A549 (cell line): ENCODE measurements at places on chromosomes 11 and 22.

- DNase-seq, result no peak
Measured at GRCh38 chr11:111949519-111950426, 12.6 kb downstream of the DIXDC1 start.

DNA sequence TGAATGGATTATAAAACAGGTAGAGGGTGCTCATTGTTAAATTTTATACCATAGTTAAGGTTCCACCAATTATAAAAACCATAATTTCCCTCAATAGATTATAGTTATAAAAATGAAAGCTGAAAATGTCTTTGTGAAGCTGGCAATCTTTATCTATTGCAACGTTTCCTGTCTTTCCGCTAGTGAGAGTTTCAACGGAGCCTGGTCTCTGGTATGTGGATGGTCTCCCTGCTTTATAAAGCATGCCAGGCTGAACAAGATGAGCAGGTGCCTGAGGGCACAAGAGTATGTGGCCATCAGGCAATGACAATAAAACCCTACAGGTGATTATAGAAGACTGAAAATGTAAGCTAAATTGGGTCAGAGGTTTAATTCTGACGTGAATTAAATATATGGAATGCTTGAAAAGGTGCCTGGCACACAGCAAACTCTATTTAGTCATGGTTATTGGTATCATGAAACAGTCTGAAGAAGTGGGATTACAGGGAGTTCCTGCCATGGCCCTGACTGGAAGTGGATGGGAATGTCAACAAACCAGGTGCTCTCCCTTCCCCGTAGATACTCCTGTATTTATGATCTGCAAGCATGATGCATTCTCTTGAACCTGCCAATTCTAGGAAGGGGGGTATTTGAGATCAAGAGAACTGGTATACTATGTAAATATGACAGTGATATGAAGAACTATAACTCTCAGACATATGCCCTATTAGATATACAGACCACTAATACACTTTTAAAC is 115.7 kb downstream of the ENTHD1 start:
- no peak for DNase-seq

DNA sequence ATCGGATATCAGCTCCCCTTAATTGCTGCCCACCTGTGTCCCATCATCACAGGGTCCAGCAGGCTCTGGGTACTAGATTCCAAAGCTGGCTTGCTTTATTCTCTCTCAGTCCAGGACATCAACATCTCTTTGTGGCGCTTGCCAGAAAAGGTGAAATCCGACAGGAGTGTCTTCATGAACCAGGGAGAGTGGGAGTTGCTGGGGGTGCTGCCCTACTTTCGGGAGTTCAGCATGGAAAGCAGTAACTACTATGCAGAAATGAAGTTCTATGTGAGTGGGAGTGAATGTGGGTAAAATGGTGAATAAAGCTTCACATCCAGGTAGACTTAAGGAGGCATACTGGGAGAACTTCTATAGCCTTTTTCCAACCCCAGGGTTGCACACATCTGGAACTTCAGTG is 11.0 kb downstream of the HTR3A start:
- DNase-seq, result no peak

DNA sequence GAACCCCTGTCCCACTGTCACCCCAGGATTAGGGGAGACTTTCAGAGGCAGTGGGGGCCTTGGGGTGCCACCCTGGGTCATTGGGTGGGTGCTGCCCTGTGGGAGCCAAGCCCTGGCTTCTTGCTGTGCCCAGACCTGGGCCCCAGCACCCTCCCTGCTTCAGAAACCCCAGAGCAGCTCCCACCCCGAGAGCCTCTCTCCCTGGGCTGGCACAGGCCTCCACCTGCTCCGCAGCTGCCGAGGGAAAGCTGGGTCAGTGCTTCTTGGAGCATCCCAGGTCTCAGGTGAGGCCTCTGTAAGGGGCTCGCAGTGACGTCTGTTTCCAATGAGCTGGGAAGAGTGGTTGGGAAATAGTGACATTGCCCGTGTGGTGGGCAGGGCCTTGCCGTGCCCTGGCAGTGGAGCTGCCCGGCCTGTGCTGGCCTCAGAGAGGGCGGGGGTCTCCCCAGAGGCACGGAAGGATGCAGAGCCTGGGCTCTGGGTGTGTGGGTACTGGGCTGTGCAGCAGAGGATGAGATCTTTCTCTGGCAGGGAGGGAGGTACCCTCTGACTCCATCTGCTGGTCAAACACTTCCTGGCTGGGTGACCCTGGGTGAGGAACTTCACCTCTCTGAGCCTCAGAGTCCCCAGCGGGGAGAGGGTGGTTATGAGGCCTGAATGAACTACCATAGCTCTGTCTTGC is 23.0 kb downstream of the C22orf23 start:
- peak; percentile 28 for DNase-seq

DNA sequence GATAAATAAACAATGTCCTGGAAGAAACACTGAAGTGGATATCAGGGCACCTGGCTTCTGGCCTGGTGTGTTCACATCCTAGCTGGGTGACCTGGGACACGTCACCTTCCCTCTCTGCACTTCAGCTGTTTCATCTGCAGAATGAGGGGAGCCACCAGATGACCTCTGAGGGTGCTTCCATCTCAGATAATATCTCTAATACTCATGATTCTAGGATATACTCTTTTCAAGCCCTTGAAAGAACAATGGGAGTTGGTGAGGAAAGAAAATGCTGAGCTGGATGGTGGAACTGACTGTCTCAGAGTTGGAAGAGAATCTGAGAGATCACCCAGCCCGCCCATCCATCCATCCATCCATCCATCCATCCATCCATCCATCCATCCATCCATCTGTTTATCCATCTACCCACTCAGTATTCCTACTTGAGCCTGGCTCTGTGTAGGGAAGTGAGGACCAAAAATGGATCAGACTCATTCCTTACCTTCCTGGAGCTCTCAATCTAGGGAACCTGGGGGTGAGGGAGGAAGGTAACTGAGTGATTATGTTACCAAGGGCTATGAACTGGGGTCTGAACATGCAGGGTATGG is 28.2 kb upstream of the LIPT2 start:
- no peak for DNase-seq

DNA sequence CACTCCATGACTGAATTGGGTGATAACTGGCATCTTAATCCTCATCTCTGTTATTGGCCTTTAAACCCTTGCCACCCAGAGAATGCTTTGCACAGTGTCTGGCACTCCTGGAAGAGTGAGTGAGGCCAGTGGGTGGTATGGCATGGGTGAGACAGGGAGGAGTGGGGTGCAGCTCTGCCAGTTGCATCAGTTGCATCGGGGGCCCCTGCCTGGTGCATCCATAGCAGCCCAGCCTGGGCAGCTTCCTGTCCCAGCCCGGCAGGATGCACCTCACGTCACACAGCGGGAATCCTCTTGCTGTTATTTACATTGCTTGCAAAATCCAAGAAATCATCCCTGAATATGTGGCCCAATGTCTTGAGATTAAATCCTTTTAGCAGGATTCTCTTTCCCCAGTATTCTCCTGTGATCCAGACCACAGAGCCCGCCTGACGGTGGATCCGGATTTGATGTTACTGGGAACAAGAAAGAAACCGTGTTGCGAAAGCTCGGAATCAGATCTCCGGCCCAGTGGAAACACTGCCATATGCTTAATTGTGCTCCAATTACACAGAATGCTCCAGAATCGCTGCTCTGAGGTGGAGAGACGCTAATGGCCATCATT is 37.6 kb upstream of the MN1 start:
- DNase-seq, result no peak

DNA sequence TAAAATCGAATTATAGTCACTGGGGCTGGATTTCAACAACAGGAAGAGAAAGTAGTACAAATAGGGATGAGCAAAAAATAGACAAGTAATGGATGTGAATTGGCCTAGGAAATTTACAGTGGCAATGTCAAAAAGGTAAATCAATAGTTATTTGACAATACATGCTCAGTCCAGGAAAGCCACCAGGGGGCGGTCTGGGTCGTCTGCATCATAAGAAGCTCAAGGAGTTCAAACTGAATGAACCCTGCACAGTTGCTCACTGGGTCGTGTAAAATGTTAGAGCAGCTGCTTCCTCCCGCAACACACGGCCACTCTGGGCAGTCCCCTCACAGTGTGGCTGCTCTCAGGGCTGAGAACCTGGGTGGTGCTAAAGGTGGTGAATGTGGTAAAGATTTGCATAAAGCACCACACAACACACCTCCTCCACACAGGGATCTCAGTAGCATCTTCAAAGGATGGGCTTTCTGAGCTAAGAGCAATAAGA is 85.9 kb downstream of the ZNF280B start:
- DNase-seq, result peak; percentile 63

DNA sequence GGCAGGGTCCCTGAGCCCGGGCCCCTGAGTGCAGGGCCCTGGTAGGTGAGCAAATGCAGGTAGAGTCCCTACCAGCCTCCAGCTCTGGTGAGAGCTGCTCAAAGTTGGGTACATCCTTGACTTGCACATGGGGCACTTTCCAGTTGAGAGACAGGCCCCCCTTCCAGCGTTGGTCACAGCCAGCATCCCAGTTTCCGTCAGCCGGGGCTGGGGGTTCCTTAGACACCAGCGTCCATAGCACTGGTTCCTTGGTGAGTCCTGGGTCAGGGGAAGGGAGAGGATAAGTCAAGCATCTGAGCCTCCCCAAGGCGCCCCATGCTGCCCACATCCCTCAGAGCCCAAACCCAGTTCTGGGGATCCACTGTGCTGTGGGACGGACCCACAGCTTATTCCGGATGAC is 5.6 kb downstream of the PNPLA5 start:
- DNase-seq, result no peak

GRCh38 chr11:61800331-61801281 is 7.9 kb downstream of the FEN1 start:
- DNase-seq, result no peak

DNA sequence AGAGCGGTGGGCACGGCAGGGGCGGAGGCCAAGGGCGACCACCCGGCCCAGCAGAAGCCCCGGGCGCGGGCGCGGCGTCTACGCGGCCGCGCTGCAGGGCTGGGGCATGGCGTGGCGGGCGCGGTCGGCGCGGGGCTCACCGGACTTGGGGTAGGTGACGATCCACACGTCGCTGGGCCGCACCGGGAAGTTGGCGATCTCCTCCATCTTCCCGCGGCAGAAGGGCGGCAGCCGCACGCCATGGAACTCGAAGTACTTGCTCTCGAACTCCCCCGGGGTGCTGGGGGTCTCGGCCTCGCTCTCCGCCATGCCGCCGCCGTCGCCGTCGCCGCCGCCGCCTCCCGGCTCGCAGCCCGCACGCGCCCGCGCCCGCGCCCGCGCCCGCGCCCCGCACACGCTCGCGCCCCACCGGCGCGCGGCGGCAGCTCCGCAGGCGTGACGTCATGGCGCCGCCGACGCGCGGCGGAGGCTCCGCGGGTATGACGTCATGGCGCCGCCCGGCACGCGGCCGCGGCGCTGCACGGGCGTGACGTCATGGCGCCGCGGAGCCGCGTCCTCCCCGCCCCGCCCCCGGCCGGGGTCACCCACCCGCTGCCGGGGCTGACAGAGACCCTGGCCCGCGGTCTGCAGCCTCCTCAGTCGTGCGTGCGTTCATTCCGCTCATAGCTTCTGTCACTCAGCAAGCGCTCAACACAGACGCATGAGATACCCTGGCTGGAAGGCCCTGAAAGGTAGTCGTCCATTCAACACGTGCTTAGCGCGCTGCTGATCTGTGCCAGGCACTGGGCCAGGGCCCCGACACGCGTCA is at the start of gene SULT4A1:
SULT4A1 (minus strand) TSS at position 440 of the 808 bp plus-strand sequence; CDS start at position 309, 131 bp downstream.
- no peak for DNase-seq

DNA sequence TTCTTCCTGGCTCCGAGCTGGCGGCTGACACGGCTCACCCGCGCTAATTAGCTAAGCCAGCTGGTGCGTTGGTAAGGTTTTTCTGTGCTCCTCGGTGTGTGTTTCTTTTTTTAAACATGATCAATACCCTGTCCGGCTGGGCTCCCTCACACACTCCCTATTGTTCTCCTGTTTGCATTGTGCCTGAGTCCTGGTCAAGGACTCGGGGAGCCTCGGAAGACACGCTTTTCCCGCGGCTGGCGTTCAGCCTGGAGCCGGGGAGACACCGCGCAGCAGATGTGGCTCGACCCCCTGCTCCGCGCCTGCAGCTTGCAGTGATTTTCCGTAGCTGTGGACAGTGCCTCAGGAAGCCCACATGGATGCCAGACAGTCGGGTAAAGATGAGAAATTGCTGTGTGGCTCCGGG is 454.9 kb upstream of the CADM1 start:
- DNase-seq, result no peak

- no peak for DNase-seq
Measured at GRCh38 chr11:74141241-74141695, 29.5 kb downstream of the C2CD3 start.

DNA sequence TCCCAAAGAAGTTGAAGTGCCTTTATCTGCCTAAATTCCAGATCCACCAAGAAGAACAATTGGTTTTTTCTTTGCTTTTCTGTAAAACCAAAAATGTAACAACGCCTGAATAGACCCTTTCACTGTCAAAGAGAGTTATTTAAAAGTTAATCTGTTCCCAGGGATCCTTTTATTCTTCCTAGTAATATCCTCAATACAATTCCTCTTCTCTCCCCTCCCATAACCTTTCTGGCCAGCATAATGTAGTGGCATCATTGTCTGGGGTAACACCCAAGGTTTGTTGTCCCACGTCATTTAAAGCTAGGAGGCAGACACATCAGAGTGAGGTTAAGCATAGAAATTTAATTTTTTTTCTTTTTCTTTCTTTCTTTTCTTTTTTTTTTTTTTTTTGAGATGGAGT is 39.9 kb downstream of the MS4A2 start:
- DNase-seq, result no peak

DNA sequence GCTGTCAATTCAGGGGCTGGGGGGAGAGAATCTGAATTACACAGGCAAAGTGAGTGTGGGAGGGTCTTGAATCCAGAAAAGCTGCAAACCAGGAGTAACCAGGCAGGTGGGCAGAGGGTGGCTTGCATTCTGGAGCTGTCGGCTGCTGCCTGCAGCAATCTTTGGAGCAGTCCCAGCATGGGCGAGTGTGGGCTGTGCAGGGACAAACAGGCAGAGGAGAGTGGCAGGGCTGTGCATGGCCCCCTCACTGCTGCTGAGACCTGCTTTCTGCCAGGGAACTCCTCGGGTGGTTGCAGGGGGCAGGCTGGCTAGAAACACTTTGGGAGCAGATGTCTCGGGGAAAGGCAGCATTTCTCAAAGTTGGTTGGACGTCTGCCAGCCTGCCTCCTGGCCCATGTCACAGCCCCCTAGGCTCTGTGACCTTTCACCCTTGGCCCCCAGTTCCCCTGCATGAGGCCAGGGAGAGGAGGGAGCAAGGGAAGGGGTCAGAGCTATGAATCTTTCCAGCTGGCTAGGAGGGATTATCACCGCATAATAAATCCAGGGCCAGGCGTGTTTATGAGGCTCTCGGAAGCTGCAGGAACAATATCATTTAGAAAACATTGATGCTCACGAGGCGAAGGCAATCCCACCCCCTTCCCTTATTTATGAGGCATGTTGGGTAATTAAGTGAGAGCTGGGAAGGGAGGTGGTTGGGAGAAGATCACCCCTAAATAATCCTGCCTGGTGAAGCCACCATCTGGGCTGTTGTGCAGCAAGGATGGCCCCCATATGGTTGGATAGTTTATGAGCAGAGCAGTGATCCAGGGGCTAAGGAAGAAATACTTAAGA is 212.3 kb upstream of the NCAM1 start:
- DNase-seq, result no peak

GRCh38 chr11:132904607-132905006 is 627.7 kb downstream of the OPCML start:
- no peak for DNase-seq

GRCh38 chr11:95078526-95078925 is 11.1 kb upstream of the ENDOD1 start:
- no peak for DNase-seq
